ENCODE measurements at places on chromosomes 12 and 14. TPM values are rescaled to one million over a fixed set of nuclear protein-coding genes. Genes with fewer than 3 reads are reported as not detected.

The CRIP1 gene
- 36.3 TPM for polyA plus RNA-seq

DNA sequence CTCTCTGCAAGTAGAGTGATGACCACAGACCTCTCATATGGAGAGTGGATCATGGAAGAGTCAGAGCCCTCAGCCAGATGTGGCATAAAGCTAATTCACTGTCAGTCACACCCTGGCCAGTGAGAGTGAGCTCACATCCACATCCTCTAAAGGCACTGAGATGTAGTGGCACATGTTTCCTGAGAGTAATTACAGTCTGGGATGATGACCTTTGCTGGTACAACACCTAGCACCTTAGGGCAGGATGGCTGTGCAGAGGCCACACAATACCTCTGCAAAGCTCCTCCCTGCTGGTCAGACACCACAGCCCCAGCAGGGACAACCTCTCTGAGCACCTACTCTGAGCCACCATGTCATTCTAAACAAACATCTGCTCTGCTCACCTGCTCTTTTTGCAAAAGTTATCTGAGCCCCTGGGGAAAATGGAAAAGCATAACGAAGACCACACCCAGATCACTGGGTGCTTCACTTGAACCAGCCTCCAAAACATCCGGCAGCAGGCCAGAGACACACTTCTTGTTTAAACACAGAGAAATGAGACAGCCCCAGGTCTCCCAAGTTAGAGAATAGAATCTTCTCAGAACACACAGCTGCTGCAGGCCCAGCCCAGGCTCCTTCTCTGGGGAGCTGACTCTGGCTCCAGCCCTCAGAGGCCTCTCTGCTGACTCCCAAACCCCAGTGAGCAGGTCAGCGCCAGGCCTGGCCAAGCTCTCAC is 30.3 kb downstream of the PITPNM2 start:
- DNase-seq: no peak

DNA sequence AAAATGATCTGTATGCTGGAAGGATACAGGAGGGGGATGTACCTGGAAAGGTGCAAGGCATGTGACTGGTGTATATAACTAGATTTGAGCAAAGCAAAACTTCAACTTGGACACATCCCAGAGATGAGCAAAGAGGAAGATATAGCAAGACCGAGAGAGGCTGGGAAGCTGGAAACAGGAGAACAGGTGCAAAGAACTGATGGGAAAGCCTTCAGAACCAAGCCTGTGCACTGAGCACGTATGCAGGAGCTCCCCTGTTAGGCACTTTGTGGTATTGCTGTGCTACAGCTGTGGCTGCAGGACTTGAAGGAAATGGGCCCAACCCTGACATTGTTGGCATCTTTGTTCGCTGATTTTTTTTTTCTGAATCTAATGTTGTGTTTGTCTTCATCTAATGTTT is 120.7 kb upstream of the PWP1 start:
- DNase-seq: peak; percentile 14

DNA sequence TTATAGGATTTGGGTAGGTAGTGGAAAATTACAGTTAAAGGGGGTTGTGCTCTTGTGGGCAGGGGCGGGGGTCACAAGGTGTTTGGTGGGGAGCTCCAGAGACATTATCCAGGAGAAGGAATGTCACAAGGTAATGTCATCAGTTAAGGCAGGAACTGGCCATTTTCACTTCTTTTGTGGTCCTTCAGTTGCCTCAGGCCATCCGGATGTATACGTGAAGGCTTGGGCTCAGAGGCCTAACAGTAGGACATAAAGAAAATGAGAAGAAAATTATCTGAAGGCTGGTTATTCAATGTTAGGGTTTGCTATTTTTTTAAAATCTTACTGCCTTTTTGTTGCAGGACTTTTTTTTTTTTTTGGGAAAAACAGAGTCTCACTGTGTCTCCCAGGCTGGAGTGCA is 2.5 kb upstream of the PSEN1 start:
- no peak for DNase-seq

DNA sequence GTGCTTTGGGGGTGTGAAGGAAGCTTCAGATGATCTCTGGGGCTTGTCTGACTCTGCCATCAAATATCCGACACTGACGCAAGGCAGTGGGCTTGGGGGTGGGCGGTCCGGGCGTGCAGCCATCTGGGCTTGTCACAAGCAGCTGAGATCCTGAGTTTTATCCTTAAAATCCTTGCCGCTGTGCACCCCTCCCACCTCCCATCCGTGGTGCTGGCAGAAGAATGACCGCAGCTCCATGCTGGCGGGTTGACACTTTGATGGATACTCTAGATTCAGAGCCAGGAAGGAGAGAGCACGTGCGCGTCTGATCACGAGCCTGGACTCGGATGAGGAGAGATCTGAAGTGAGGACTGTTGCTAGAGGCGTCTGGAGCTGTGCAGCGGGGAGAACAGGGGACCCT is 3.0 kb downstream of the ZFYVE21 start:
- DNase-seq: no peak

DNA sequence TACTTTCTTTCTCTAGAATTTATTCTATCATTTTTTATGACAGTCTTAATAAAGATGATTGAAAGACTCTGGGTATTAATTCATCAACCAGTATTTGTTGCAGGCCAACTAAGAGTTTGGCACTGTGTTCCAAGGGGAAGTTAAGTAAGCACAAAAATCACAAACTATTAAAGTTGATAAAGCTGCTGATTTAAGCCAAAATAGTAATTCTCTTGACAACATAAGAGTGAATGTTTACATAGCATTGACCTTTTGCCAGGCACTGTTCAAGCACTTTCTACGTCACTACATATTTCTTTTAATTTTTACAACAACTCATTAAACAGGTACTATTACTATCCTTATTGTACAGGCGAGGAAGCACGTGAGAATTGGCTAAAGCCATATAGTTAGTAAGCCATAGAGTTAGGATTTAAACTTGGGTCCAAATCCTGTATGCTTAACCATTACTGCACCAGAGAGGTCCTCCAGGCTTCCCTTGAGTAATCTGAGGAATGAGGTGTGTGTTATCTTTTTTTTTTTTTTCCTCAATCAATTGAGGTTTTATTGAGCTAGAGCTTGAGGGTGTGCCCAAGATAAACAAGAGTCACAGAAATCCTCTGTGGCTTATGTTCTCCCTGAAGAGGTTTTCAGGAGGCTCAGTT is 1009.6 kb downstream of the DIO2 start:
- no peak for DNase-seq

Measured in renal cortex interstitium (tissue), 15 donors.